ENCODE measurements at places on chromosomes 7 and 10. TPM values are rescaled to one million over a fixed set of nuclear protein-coding genes. Genes with fewer than 3 reads are reported as not detected.

Gene CCDC146
- total RNA-seq = 13.5 TPM

Gene TMEM236
- 0.27 TPM for total RNA-seq

- DNase-seq = peak; percentile 48
- peaks cover 74% of the 10 kb centered on the region for H3K36me3 ChIP-seq
- peaks cover 85% of the 10 kb centered on the region for H3K4me1 ChIP-seq
- H3K4me3 ChIP-seq = no peak overlapping the region
- H3K27ac ChIP-seq = no peak overlapping the region
- H3K27me3 ChIP-seq = no peaks in the 10 kb centered on the region
Measured at GRCh38 chr10:43390759-43391158, 18.2 kb downstream of the HNRNPF start.

DNA sequence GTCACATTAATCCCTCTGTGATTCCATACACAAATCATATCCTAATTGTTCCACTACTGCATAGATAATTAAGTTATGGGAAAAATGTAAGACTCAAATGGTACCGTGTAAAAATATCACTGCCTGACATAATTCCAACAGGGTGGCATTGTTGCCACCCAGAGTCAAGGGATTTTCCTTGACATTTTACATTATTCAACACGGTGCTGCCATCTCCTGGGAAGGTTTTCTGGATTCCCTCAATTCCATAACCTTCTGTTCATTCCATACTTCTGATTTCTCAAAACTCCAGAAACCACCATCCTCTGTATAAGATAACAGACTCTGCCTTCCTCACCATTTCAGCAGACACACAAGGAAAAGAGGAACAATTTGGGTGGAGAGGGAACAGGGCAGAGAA lies 495.9 kb downstream of the XPNPEP1 start:
- H3K27ac ChIP-seq = no peak overlapping the region
- DNase-seq = no peak
- no peaks in the 10 kb centered on the region for H3K36me3 ChIP-seq
- no peaks in the 10 kb centered on the region for H3K27me3 ChIP-seq
